ENCODE measurements at places on chromosomes 16 and 17.

DNA sequence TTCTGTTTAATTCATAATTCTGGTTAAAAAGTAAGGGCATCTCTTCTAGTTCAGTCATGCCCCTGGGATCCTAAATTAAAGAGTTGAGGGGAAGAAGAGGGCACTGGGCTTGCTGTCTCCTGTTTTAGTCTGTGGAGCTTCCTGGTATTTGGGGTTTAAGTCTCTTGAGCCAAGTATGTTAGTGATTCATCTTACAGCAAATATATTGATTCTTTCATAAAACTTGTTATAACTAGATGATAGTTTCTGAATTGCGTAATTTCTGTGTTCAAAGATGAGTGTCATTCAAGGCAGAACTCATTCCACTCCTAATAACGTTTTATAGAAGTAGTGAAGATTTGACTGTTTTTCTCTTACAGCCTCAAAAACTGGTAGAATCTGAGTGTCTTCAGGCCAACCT lies 1.7 kb downstream of the TXNDC17 start:
- no peak for DNase-seq

- DNase-seq, result no peak
These were observed 256.3 kb upstream of the SDK2 start for GRCh38 chr17:73900516-73900915.

- no peak for DNase-seq
These were observed 48.5 kb downstream of the VAC14 start for GRCh38 chr16:70752426-70752825.

DNA sequence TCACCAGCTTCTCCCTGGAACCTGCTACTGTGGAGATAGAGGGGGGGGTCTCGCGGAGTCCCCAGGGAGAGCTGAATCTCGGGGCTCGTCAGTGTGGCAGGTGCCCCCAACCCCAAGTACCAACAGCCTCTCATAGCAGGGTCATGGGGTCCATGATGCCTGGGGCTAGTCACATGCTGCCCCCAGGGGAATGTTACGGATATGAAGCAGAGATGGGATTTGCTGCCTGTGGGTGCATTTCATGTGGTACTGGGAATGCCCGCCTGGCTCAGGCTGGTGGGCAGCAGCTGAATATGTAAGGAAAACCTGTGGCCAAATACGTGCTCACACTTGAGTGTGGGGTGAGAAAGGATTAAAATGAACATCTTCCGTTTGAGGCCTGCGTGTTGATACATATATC lies 49.4 kb downstream of the MEAK7 start:
- no peak for DNase-seq

GRCh38 chr17:46001390-46002310 lies 2.6 kb downstream of the STH start:
- DNase-seq, result no peak

GRCh38 chr17:38725066-38725465 lies 5.1 kb upstream of the CISD3 start:
- DNase-seq, result no peak

- DNase-seq, result no peak
These were observed 7.0 kb downstream of the CBFA2T3 start for GRCh38 chr16:88970050-88970449.

DNA sequence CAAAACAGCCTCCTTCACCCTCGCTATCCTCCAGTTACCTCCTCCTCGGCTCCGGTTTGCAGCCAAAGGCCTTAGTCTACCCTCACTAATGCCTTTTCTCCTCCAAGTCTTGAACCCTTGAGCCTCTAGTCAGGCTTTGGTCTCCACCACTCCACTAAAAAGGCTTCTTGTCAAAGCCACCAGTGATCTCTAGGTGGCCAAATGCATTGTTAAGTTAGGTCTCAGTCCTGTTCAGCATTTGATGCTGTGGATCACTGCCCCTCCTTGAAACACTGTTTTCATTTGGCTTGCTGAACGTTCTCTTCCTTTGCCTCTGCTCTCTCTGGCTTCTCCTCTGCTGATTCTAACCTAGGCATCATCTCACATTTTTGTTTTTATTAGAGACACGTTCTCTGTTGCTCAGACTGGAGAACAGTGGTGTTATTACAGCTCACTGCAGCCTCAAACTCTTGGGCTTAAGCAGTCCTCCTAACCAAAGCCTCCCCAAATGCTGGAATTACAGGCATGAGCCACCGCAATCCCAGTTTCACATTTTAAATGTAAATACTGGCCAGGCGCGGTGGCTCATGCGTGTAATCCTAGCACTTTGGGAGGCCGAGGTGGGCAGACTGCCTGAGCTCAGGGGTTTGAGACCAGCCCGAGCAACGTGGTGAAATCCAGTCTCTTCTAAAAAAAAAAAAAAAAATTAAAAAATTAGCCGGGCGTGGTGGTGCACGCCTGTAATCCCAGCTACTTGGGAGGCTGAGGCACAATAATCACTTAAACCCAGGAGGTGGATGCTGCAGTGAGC lies 1.1 kb downstream of the SGF29 start:
- no peak for DNase-seq

- no peak for DNase-seq
These were observed 110.2 kb downstream of the CCDC182 start for GRCh38 chr17:57634713-57635465.

DNA sequence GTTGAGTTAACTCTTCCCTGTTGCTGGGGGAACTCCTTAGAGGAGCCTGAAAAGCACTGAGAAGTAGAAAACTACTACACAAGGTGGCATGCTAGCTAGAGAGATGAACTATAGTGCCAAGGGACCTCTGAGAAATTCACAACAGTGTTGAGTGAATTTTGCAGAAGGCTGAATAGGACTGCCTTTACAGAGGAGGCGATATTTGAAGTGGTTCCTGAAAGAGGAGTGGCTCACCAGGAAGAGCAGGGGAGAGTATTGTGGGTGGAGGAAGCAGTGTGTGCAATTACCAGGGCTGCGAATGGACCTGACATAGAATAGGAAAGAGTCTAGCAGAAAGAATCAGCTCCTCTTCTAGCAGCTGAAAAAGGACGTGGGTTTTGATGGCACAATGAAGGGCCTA lies 66.4 kb downstream of the CDK5R1 start:
- no peak for DNase-seq

- no peak for DNase-seq
These were observed 153.2 kb upstream of the KCNJ18 start for GRCh38 chr17:21539146-21539545.

DNA sequence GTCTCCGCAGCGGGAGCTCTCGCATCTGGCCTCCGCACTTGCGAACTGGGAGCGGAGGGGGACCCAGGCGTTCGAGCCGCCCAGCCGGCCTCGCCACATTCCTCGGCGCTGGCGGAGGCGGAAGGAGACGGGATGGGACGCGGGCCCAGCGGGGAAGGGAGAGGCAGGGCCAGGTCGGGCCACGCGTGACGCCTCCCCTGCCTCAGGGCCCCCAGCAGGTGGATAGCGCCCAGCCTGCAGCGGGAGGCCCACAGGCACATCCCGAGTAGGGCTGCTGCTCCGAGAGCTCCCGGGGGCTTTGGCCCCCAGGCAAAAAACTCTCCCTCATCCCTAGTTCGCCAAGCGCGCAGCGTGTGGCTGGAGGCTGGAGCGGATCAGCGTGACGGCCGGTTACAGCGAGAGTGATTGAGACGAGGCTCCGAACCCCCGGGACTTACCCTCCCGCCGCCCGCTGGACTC lies 800 bp downstream of the PLEKHH3 start:
- DNase-seq, result no peak

DNA sequence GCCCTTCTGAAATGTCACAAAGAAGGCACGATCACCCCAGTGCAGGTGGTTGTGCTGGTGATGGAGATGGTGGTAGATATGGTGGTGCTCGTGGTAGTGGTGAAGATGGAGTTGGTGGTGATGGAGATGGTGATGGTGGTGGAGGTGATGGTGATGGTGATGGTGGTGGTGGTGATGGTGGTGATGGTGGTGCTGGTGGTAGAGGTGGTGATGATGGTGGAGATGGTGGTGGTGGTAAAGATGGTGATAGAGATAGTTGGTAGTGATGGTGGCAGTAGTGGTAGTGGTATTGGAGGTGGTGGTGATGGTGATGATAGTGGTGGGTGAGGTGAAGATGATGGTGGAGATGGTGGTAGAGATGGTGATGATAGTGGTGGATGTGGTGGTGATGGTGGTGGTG lies 88.1 kb upstream of the SALL1 start:
- no peak for DNase-seq

GRCh38 chr17:28702026-28702751 lies 9.5 kb downstream of the PROCA1 start:
- DNase-seq, result no peak

DNA sequence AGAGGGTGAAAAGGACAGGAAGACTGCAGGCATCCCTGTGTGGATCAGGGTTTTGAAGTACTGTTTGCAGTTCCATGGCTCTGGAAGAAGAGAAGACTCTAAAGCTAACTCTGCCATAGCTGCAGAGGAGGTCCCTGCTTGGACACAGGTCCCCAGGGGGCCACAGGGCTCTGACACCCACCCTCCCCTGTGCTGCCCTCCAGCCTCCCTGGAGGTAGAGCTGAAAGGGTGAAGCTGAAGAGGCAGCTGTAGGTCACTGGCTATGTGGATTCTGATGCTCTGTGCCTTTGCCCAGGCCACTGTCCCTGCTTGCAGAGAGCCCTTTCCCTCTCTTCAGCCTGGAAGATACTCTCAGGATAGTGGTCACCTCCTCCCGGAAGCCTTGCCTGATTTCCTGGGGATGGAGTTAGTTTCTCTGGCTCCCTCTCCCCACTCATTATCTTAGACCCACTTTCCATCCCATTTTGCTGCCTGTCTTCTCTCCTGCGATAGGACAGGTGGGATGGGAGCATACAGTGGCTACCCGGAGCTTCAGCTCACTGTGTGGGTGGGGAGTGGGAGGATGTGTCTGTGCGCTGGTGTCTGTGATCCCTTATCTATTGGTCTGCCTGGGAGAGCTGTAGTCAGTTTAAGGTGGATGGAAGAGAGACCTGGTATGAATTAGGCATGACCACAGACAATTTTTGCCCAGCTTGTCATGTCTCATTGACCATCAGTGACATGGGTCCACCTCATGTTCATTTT lies 89.8 kb upstream of the TMEM97 start:
- no peak for DNase-seq

GRCh38 chr17:55758171-55758570 lies 7.3 kb downstream of the PCTP start:
- no peak for DNase-seq

GRCh38 chr17:29709866-29710519 lies 87.3 kb upstream of the CORO6 start:
- DNase-seq, result no peak

DNA sequence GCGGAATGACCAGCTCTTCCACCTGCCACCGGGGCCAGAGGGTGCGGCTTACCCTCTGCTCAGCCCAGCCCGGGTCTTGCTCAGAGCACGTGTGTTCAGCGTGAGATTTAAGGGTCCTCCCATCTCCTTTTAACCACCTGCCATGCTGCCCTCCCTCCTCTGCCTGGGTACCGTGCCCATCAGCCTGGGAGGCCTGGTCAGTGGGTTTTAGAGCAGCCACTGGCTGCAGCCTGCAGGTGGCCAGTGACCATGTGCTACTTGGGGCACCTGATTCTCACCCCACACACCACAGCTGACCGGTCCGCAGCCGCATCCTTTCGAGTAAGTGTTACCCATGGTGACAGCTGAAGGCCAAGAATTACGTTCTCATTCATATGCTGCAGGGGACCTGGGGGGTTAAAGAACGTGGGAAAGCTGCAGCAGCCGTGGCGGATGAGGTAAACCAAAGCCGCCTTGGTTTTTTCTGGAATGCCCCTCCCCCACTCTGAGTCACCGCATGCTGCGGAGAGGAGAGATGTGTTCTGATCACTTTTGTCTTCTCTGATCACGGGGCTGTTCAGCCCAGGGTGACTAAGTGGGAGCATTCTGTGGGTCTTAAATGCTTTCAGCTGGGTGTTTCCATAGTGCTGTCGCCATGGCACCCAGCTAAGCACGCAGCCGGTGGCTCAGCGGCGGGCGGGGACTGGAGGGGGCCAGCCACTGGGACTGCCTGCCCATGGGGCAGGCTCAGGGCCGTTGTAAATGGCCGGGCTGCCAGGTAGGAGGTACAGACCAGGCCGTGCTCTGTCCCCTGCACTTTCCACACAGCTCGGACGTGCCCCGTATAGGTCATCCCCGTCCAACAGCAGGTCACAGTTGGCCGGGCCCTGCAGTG lies 59.8 kb downstream of the BAIAP2 start:
- peak; percentile 77 for DNase-seq
